ENCODE measurements at places on chromosomes 3 and 15.

DNA sequence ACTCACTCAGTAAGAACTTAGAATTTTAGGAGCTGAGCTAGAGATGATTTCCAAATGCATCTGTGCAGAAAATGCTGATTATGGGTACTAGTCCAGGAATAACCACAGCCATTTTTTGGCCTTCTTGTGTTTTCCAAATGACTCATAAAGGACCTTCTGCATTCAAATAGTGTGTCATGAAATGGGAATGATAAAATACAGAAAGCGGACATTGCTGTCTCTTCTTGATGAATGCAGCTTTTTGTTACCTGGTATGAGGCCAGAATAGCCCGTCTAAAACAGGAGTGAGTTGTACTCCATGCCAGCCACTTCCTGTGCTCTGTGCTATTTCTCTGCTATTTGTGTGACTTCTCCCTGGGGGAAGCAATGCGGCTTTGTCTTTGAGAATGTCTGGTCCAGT lies 20.5 kb upstream of the FRMD5 start:
- peak; percentile 61 for DNase-seq
- H3K36me3 ChIP-seq = no peaks in the 10 kb centered on the region
- no peak overlapping the region for H3K4me3 ChIP-seq
- H3K27me3 ChIP-seq = no peaks in the 10 kb centered on the region
- H3K4me1 ChIP-seq = peaks cover 14% of the 10 kb centered on the region

DNA sequence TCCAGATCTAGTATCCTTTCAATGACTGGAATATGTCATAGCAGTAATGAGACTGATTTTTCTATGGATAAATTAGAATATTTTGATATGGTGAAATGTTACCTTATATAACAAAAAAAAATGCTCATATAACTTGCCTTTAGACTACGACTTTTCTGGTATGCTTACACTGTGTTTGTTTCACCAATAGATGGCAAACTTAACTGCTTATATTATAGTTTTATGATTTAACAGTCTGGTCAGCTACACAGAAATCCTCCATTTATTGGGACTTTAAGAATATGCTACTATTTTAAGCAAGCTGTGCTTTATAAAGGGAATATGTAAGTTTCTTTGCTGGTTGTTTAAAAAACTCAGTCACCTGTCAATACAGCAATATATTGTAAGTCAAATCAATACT lies 205.6 kb downstream of the VGLL3 start:
- no peak overlapping the region for H3K4me3 ChIP-seq
- H3K27me3 ChIP-seq = no peaks in the 10 kb centered on the region
- H3K27ac ChIP-seq = no peak overlapping the region
- H3K36me3 ChIP-seq = no peaks in the 10 kb centered on the region
- no peak for DNase-seq

GRCh38 chr3:187021748-187022402 lies 91.5 kb downstream of the ST6GAL1 start:
- no peak overlapping the region for H3K4me3 ChIP-seq
- DNase-seq = no peak
- no peaks in the 10 kb centered on the region for H3K36me3 ChIP-seq
- H3K4me1 ChIP-seq = peaks cover 10% of the 10 kb centered on the region
- no peaks in the 10 kb centered on the region for H3K27me3 ChIP-seq
- H3K27ac ChIP-seq = no peak overlapping the region

DNA sequence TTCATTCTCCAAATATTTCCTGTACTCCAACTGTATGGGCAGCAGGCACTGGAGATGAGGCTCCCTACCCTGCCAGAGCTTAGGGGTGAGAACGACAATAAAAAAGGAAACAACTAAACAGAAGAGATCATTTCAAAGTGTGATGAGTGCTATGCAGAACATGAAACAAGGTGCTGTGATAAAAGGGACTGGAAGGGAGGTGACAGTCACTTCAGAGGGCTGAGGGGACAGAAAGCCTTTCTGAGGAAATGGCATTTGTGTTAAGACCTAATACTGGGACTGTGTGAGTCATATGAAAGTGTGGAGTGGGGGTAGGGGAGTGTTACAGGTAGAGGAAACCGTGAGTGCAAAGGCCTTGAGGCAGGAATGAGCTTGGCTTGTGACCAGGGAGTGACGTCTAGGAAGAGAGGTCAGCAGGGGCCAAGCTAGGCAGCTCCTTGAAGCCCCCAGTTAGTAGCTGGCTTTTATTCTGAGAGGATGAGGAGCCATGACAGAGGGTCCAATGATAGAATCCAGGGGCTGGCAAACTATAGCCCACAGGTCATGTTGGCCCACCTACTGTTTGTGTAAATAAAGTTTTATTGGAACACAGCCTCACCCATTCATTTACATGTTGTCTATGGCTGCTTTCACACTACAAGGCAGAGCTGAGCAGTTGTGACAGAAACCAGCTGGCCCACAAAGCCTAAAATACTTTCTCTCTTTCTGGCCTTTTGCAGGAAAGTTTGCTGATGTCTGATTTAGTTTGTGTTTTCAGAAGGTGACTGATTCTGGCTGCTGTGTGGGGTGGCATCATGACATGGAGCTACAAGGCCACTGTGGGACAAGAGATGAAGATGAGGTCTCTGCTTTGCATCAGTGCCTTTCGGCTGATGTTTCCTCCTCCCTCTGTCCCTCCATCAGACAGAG lies 56.6 kb downstream of the LSM3 start:
- DNase-seq = no peak
- peaks cover 10% of the 10 kb centered on the region for H3K4me1 ChIP-seq
- H3K4me3 ChIP-seq = no peak overlapping the region
- peaks cover 2% of the 10 kb centered on the region for H3K27me3 ChIP-seq

DNA sequence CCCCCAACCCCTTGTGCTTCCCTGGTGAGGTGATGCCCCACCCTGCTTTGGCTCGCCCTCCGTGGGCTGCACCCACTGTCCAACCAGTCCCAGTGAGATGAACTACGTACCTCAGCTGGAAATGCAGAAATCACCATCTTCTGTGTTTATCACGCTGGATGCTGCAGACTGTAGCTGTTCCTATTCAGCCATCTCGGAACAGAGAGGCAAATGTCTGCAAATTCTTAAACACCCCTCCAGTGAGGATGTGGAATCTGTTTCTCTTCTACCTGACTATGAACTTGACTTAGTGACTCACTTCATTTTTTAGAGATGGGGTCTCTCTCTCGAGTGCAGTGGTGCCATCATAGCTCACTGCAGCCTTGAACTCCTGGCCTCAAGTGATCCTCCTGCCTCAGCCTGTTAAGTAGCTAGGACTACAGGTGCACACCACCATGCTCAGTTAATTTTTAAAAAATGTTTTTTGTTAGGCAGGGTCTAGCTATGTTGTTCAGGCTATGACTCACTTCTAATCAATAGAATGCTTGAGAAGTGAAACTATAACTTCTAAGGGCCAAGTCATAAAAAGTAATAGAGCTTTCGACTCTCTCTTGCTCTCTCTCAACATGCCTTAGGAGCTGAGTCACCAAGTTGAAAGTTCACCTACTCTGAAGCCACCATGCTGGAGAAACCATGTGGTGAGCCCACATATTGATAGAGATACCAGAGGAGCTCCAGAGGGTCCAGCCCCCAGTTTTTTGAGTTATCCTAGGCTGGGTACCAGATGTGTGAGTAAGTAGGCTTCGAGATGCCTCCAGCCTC lies 11.5 kb upstream of the PARP14 start:
- H3K27me3 ChIP-seq = peaks cover 3% of the 10 kb centered on the region
- no peak overlapping the region for H3K27ac ChIP-seq
- no peak for DNase-seq
- no peaks in the 10 kb centered on the region for H3K4me1 ChIP-seq
- H3K4me3 ChIP-seq = no peak overlapping the region

GRCh38 chr15:23536659-23537058 lies 28.8 kb upstream of the MKRN3 start:
- no peak overlapping the region for H3K4me3 ChIP-seq
- no peak for DNase-seq
- H3K27ac ChIP-seq = no peak overlapping the region

- H3K4me1 ChIP-seq = peaks cover 14% of the 10 kb centered on the region
- H3K27ac ChIP-seq = no peak overlapping the region
- no peak for DNase-seq
- H3K36me3 ChIP-seq = no peaks in the 10 kb centered on the region
Observed at GRCh38 chr3:192866804-192867203, 50.9 kb downstream of the MB21D2 start.

DNA sequence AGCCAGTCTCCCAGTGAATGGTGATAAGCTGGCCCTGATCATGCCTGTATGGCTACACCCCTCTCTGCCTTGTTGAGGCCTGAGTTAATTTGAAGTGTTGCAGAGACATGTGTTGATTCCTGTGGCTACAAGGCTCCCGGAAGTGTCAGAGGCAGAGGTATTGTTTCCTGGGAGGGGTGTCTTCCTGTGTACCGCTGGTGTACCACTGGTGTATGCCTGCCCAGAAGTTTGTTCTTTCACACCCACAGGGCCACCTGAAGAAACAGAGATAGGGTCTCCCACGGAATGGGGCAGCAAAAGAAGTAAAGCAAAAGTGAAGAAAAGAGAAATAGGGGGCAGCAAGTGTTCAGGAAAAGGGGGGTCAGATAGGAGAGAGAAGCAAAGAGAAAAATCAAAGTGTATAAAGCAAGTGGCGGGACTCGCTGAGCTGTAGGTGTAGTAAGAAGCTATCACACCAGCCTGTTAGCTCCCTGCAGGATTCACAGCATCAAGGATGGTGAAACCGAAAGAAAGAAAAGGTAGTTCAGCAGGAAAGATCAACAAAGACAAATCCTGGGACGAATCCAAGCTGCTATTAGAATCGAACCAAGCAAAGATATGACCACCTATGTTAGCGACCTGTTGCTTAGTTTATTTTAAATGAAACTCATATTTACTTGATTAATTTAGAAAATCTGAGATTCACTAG lies 36.6 kb upstream of the CD47 start:
- H3K36me3 ChIP-seq = no peaks in the 10 kb centered on the region
- H3K4me1 ChIP-seq = peaks cover 37% of the 10 kb centered on the region
- no peak for DNase-seq
- H3K27me3 ChIP-seq = no peaks in the 10 kb centered on the region

All from endothelial cell of umbilical vein (primary cell).